Stimulated activated CD4-positive, alpha-beta T cell treated with anti-CD3 and anti-CD28 coated beads, Interleukin-1b, Interleukin-23, amount 100 ng/mL, for 48 hours (primary cell): ENCODE measurements at places on chromosomes 1 and 21.

DNA sequence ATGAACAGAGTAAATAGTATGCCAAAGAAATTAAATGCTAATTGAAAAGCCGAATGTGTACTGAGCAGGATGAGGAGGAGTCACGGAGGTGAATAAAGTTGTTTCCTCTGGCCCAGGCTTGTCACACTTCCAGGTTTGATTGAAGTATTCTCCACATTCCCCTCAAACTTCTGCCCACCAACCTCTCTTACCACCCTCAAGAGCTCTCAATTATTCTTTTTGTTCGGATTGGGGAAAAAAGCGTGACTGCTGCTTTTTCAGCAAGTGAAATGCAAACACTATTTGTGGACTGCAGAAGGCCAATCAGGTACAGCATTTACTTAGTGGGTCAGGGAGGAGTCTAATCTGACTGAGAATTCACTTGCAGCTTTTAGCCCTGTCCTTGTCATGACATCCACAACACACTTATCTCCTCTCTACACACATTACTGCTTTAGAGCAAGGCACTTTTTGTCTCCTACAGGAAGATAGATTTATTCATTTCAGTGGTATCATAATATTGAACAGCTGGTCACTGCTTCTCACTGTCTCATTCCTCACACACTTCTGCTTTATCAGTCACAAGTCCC, 375.6 kb upstream of the PRMT6 start:
- DNase-seq: no peak

DNA sequence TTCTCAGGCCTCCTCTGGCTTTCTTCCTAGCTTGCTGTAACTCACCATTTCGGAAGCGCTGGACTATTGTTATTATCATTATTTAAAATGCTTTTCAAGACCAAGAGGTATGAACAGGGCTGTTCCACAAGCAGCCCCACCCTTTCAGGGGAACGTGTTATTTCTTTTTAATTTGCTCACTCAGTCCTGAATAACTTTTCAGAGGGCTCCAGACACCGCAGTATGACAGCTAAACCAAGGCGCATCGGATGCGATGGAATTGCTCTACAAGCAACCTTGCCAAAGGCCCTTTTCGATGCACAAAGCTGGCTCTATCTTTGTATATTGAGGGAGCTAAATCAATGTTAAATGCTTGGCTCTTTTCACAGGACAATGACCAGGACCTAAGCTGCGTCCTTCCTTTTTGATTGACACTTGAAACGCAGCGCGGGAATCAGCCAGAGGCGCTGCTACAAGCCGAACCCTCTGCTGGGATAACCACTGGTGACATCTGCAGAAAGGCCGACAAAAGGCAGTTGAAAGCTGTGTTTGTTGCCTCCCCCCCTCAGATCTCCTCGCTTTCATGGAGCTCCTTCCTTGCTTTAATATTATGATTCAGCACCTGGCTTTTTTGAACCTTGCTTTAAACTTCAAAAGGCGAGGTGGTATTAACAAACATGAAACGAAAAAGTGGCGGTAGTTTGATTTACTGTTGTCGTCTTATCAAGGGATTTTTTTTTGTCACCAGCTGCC, 204.7 kb upstream of the PROX1 start:
- DNase-seq: no peak

- no peak for DNase-seq
These were observed 38.5 kb upstream of the BMP8B start for GRCh38 chr1:39827201-39827600.

GRCh38 chr1:99634971-99635624, 10.8 kb upstream of the PALMD start:
- DNase-seq: no peak

DNA sequence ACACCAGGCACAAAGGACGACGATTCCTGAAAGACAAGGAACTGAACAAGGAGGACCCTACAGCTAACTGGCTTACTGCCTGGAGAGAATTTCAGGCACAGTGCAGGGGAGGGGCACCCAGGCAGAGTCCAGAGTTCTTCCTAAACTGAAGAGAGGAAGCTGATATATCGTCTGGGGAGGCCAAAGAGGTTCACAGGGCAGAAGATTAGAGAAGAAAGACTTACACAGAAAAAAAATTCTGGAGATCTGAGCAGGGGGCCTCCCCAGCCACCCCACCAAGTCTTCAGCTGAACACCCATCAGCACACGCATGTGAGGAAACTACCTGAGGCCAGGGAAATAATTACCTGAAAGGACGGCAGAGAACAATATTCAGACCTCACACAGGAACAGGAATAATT, 24.6 kb downstream of the SORT1 start:
- DNase-seq: no peak
